Amygdala (tissue), 56 donors: ENCODE measurements at places on chromosomes 4 and X.
A peak's percentile ranks its signal among the peaks of the same experiment; 100 is the strongest.

DNA sequence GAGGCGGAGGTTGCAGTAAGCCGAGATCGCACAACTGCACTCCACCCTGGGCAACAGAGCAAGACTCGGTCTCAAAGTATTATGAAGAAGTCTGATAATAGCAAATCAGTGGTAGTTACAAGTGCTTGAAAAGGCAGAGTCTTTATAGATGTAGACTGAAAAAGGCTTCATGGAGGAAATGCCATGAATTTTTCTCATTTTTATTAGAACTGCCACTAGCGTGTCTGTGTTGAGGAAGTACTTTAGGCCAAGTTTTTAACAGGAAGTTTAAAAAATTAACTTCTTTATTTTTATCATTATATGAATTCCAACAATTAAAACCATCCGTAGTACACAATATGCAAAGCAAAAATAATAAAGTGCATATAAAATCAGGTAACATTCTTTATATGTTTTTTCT lies 32.8 kb upstream of the IL13RA1 start:
- DNase-seq, result no peak

GRCh38 chr4:137510557-137511265 lies 21.6 kb downstream of the PCDH18 start:
- DNase-seq, result no peak

GRCh38 chrX:124194199-124194598 lies 138.3 kb upstream of the TEX13D start:
- no peak for DNase-seq

DNA sequence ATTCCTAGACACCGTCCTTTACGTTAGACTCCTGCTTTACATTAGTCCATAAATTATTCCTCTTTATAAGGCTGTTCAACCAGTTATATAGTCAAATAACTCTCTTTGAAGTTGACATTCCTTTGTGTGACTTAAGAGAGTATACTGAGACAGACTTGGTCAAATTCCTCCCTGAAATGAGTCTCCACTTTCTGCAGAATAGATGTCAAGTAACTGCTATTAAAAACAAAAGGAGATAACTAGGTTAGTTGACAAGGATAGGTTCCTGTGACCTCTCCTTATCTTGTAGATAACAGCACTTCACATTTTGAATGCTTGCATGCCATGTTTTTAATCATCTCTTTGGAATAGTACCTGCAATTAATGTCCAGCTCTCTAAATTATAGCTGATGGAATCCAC lies 5.7 kb downstream of the GUCY1A1 start:
- DNase-seq, result no peak

GRCh38 chr4:73944061-73944875 lies 37.6 kb downstream of the PF4 start:
- no peak for DNase-seq

- DNase-seq, result no peak
Observed at GRCh38 chrX:154749856-154750255, 1.0 kb downstream of the GAB3 start.

- no peak for DNase-seq
Observed at GRCh38 chrX:129750971-129751370, 12.2 kb downstream of the XPNPEP2 start.

DNA sequence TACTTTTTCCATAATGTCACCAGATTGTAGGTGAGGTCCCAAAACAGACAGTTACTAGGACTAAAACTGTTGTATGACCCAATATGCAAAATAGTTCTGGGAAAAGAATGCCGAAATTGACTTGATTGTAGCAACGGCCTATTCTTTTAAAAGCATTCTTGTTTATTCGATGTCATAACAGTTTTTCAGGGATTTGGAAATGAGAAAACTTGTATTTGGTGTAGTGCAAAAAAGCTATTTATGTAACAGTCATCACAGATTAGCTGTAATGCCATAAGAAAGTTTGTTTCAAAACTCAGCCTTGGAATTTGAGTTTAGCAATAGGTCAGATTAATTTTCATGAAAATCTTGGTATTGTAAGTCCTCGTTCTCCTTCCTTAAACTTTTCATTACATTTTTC lies 69.2 kb upstream of the DIAPH2 start:
- no peak for DNase-seq

GRCh38 chr4:183611210-183611830 lies 47.7 kb downstream of the RWDD4 start:
- no peak for DNase-seq

GRCh38 chr4:104205116-104205515 lies 289.6 kb downstream of the CXXC4 start:
- no peak for DNase-seq

- DNase-seq, result no peak
Observed at GRCh38 chr4:150679018-150679764, 97.2 kb downstream of the MAB21L2 start.

DNA sequence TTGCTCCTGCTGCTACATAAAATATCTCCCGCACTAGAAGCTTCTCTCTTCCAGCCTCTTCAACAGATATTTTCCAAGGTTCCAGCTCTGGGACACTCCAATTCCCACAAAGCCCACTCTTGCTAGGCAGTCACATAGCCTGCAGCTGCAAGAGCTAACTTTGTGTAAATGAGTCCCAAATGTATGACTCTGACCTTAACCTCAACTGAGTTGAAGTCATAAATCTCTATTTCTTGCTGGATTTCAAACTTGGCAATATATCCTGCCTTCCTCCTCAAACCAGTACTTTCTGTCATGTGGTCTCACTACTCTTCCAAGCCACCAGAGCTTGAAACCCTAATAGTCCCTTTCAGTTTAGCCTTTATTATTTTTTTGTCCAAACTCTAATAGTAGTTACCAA lies 315.4 kb upstream of the GRIA3 start:
- no peak for DNase-seq

DNA sequence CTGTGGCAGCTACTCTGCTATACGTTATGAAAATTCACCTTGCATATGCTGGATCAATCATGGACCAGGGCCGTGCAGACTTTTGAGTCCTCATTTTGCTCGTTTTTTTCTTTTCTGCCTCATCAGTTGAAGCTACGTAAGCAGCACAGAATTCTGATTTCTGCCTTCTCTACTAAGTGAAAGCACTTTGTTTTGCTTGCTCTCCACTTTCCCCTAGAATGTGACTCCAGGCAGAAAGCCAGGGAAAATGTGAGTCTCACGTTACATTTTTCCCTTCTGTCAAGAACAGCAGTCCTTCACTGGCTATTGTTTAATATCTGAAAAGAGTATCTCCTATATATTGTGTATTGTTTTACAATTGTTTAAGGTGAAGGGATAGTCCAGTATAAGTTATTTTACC lies 1840.1 kb downstream of the PCDH7 start:
- no peak for DNase-seq

DNA sequence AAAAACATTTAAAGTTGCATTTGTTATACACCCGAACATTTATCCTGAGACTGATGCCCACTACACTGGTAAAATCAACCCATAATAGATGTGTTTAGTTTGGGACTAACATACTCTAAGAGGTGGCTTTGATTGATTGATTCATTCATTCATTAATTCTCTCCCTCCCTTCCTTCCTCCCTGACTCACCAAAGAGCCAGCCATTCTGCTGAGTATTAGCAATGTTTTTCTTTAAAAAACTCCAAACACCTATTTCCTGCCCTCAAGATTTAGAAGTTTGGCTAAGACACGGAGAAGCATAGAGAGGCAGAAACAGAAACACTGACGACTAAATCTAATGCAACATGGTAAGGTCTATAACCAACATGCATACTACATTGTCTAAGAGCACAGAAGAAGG lies 88.9 kb downstream of the RASL11B start:
- no peak for DNase-seq

DNA sequence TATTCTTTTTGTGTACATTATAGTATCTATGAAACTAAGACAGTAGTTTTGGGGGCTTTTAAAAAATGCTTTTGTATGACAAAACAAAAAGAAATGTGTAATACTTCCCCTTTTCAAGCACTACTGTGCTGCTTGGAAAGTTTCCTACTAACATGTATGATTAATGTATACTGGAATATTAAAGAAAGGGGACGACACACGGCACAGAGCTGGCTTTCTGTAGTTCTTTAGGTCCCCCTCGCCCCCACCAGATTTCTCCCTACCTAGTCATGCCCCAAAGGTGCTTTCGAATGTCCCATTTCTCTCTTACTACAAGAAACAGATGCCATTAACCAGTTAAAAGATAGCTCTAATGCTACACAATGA lies 1.6 kb upstream of the AP1S2 start:
- peak; percentile 2 for DNase-seq

DNA sequence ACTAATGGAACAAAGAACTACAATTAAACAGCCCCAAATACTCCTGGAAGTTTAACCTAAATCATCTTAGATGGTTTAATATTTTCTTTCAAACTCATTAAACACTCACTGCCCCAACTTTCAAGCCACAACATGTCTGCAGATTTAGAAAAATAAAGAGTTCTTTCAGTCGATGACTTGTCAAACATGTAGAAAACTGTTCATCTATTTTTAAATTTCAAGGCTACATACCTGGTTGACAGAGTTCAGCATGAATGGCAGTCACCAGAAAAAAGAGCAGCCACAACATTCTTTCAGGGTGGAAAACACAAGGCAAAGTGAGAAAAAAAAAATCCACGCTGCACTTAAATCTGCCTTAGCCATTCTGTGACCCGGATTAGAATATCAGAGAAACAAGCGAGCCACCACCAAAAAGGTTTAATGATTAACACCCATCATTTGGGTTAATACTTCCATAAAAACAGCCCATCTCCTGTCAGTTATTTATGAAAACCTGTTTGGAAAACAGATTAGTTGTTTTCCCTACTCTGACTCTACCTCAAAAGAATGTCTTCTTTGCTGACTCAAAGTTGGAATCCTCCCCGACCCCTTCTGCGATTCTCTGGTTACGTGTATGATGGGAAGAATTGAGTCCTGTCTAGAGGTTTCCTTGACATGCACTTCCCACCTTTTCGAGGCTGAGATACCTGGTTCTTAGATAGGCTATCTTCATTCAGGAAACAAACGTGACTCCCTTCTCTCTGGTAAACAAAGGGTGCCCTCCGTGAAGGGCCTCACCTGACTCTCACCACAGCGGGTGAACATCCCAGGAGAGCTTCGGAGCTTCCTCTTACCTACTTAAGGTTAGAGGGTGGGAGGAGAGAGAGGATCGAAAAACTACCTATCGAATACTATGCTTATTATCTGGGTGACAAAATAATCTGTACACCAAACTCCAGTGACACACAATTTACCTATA lies at the start of gene CLTRN:
TSS of gene CLTRN (minus strand) at position 319 of the 958 bp plus-strand sequence. CDS start at position 289, 30 bp downstream.
- no peak for DNase-seq

- no peak for DNase-seq
Observed at GRCh38 chr4:185142564-185142911, 528 bp upstream of the SLC25A4 start.

DNA sequence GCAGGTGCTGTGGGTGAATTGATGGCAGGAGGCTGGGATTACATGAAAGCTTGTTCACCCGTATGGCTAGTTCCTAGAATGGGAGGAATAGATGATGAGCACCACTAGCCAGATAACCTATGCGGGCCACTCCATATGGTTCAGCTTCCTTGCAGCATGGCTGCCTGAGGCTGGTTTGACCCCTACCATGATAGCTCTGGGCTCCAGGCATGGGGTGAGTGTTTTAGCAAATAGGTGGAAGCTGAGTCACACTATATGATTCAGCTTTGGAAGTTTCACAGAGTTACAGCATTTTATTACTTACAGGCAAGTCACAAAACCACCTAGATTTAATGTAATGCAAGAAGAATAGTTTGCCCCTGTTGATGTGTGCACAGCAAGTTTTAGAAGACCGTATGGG lies 603.2 kb downstream of the STIM2 start:
- no peak for DNase-seq

DNA sequence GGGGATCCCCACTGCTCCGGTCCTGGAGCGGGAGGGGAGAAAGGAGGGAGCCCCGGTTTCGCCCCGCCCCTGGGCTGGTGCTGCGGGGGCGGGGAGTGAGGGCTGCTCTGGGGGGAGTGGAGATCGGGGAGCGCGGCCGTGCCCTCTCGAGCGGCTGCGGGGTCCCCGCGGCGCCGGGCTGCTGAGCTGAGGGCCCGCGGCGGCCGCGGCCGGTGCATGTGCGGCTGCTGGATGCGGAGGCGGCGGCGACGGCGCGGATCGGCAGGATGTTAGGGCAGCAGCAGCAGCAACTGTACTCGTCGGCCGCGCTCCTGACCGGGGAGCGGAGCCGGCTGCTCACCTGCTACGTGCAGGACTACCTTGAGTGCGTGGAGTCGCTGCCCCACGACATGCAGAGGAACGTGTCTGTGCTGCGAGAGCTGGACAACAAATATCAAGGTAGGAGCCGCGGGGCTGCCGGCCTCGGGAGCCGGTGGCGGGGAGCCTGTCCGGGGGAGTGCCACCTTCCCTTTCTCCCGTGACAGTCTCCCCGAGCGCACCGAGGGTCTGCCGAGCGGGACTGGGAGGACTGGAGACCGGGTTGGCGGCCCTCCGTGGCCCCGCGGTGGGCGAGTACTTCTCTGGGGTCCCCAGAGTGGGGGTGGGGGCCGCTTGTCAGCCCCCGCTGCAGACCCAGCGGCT lies at the start of gene ING2:
TSS of gene ING2 (plus strand) at position 129 of the 681 bp plus-strand sequence. CDS start at position 267, 138 bp downstream.
- no peak for DNase-seq

DNA sequence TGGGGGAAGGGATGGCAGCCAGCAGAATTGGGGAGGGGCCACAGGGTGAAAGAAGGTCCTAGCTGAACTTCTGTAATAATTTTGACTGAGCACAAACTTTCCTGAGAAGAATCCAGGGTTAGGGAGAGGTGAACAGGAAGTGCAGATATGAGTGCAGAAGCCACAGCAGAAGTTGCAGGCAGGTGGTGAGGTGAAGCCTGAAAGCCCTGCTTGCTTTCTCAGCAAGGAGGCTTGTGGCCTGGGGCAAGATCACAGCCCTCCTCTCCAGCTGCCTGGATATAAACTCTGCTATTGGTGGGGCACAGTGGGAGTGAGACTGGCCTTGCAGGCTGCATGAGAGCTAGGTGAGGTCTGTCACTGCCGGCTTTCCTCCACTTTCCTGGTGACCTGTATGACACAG lies 44.1 kb upstream of the UPRT start:
- no peak for DNase-seq

DNA sequence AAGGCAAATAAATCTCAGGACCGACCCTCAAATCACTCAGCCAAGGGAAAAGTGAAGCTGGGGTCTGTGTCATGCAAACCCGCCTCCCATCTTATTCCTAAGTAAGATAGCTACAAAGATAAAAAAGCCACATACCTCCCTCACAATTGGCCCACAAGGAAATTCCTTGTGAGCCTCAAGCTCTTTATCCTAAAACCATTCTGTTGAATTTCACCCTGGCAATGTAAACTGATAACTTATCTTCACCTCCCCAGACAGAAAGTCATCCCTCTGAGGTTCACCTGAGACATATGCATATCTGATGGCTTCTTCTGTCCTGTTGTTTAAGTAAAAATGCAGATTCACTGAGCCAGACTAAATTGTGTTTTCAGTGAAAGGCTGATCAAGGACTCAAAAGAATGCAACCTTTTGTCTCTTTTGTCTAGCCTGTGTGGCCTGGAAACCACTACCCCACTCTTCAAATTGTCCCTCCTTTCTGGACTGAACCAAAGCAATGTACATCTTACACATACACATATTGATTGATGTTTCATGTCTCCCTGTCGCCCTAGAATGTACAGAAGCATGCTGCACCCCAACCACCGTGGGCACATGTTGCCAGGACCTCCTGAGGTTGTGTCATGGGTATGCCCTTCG lies 91.3 kb downstream of the MFAP3L start:
- no peak for DNase-seq
